ENCODE measurements at places on chromosomes 16 and 17.

DNA sequence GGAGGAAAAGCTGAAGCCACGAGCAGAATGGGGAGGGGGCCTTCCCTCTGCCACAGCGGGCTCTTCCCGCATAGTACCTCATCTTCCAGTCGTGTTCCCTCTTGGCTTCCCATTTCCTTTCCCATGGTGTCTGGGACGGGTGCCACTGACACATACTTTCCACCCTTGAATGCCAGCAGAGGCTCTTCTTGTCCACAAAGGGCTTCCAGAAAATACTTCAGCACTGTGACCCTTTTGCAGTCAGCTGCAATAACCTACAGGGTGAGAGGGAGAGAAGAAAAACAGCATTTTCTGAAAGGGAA, 30.7 kb downstream of the HIC1 start:
- no peak for DNase-seq

- DNase-seq, result no peak
Observed at GRCh38 chr16:84791501-84791900, 28.3 kb upstream of the CRISPLD2 start.

- DNase-seq, result no peak
Observed at GRCh38 chr17:66667090-66667489, 167.8 kb upstream of the CACNG5 start.

GRCh38 chr16:84396537-84397008, 28.2 kb downstream of the ATP2C2 start:
- DNase-seq, result no peak

DNA sequence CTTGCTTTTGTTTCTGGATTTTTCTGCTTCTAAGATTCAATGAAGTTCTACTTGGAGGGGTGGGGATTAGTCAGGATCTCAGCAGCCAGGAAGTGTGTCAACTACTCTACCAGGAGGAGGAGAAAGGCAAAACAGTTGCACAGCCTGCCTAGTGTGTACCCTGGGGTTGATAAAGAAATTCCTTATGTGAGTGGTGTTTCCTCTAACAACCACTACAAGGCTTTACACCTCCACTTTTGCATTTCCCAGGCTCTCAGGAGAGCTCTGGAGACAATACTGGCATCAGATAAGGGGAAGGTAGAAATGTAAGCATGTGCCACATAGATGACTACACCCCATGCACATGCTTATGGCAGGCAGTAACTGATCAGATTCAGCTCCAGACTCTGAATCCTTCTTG, 174.6 kb downstream of the TOX3 start:
- no peak for DNase-seq

DNA sequence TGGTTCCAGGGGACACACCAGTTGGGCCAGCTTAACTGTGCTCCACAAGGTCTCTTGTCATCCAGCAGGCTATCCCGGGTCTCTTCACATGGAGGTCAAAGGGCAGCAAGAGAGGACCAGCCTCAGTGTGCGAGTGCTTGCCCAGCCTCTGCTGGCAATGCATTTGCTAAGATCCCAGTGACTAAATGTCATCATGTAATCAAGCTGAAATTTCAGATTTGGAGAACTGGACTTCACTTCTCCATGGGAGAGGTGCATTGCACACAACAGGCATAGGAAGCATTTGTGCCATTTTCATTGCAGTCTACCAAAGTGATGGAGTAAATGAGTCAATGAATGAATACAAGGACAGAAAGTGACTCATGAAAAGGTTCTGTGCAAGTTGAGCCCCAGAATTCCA, 51.2 kb upstream of the KDM8 start:
- DNase-seq, result no peak

DNA sequence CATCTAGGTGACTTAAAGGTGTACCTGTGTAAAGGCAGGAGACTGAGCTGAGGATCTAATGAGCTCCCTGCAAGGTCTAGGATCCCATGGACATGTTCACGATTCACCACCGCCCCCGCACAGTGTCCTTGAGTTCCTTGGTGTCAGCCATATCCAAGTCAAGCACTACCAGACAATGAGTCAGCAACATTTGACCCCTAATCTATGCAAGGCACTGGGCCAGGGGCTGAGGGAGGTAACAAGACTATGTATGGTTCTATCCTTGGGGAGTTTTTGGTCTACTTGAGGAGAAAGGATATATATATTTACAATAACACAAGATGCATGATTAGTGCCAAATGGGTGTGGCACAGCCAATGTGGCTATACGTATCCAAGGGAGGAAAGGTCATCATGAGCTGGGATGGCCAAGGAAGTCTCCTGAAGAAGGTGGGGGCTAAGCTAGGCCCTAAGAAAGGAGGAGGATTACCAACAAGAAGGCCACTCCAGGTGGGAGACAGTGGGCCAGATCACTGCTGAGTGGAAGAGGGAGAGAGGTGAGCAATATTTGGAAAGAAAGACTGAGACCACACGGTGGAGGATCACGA, 35.0 kb downstream of the ITGB3 start:
- no peak for DNase-seq

- no peak for DNase-seq
Observed at GRCh38 chr17:27878776-27879562, 14.2 kb downstream of the LYRM9 start.

GRCh38 chr17:35797370-35797769, 1.9 kb upstream of the MMP28 start:
- DNase-seq, result no peak

GRCh38 chr16:56929639-56930038, 2.3 kb upstream of the HERPUD1 start:
- DNase-seq, result no peak
